NCI-H1105 treated with DMSO at 0.1 percent for 48 hours (cell line): ENCODE measurements at places on chromosomes 3 and 15.

DNA sequence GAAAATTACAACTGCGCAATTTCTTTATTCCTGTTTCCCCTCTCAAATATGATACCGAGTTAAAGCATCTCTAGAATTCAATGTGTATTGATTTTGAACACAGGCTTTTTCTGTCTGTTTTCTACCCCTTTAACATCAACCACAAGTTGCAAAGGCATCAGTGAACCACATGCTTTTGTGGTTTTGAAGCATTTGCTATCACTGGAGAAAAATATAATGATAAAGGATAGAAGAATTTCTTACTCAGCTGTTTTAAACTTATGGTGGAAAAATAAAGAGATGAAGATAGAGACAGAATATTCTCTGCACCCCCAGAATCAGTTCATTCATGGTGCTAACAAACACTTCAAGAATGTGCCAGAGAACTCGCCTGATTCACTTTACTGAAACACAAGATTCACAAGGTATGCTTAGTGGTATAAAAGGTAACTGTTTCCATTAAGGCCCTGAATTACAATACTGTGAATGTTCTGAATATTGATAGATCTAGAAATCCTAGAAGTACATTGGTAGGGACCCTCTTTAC lies 9.5 kb upstream of the DPPA4 start:
- DNase-seq: no peak

DNA sequence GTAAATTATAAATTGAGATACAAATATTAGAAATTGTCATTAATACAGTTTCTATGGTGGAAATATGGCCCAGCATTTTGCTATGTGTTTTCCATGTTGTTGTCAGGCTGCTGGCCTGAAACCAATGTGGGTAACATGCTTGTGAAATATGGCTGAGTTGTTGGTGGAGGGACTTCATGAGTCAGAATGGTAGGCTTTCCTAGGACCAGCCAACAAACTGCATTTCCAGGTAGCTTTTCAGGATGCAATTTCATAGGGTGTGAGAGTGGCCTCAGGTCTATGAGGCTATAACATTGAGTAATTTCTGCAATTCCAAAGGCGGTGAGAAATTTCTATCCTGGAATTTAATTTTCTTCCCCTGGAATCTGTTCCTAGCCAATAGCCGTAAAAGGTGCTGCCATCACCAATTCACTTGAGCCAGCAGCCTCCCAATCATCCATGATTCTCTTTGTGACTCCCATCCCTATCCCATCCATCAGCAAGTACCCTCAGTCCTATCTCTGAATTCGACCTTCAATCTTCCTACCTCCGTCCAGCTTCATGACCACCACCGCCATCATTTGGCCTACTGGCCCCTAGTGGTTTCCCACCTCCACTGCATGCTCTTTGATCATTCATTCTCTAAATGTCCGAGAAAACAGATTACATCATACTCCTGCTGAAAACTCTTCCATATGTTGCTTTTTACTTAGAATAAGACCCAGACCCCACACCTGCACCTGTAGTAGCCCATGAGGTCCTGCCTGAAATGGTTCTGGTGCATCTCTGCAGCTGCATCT lies 276.6 kb upstream of the CFAP20DC start:
- no peak for DNase-seq

DNA sequence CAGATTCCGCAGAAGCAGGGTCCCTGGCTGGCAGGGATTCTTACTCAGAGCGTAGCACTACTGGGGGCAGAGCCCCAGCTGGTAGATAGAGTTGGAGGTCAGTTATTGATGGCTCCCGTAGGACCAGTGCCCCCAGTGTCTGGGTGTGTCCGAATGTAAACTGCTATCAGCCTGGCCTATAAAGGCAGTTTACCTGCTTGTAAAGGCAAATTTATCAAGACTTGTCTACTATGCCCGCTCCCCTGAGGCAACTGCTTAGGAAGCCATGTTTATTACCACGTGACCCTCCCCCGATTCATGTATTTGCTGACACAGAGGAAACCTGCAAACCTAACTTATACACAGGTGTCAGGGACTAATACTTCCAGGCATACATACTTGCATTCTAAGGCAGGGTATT lies 607 bp upstream of the PPP1R14D start:
- DNase-seq: no peak

DNA sequence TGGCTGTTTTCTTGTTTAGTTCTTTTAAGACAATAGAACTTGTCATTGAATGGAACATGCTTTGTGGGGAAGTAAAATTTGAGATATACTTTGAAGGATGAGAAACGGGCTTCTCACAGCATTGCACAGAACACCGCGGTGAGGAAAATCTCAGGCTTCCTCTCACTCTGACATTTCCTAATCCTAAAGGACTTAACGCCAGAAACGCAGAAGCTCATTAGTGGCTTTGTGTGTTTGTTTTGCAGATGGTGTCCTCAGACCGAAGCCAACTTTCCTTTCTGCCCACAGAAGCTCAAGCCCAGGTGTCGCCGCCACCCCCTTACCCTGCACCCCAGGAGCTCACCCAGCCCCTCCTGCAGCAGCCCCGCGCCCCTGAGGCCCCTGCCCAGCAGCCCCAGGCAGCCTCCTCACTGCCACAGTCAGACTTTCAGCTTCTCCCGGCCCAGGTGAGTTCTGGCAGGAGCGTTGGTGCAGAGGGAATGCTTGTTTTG lies 78.9 kb upstream of the BLM start:
- no peak for DNase-seq

- DNase-seq: no peak
These were observed 74.6 kb downstream of the GTPBP8 start for GRCh38 chr3:113065336-113065735.

DNA sequence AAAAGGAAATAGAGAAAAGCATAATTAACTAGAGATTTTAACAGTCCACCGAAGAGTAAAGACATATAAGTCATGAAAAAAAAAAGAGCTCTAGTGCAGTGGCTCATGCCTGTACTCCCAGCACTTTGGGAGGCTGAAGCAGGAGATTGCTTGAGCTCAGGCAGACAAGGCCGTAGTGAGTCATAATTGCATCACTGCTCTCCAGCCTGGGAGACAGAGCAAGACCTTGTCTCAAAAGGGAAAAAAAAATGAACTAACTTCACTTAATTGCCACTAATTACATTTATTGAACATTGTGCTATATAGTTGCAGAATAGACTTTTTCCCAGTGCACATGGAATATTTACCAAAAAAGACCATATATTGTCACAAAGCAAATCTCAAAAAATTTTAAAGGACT lies 221.8 kb downstream of the CBLB start:
- peak; percentile 9 for DNase-seq
